ENCODE measurements at places on chromosomes 11 and 22.

- DNase-seq: no peak
Measured at GRCh38 chr11:96303064-96303463, 39.9 kb downstream of the MAML2 start.

DNA sequence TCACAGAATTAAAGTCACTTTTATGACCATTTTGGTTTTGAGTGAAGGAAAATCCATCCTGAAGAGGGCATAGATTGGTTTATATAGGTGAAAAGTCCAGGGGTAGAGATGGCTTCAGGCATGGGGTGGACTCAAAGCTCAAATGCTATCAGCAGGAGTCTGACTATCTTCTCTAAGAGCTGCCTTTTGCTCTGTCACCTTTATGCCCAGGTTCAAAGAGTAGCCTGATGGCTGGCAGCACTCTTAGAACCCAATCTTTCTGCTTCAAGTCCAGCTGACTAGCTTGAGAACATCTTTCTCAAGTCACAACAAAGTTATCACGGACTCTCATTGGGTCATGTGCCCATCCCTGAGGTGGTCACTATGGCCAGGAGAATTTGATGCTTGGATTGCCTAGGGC, 27.2 kb upstream of the SWAP70 start:
- no peak for DNase-seq

GRCh38 chr11:44780940-44781631, 54.3 kb downstream of the TSPAN18 start:
- DNase-seq: no peak

DNA sequence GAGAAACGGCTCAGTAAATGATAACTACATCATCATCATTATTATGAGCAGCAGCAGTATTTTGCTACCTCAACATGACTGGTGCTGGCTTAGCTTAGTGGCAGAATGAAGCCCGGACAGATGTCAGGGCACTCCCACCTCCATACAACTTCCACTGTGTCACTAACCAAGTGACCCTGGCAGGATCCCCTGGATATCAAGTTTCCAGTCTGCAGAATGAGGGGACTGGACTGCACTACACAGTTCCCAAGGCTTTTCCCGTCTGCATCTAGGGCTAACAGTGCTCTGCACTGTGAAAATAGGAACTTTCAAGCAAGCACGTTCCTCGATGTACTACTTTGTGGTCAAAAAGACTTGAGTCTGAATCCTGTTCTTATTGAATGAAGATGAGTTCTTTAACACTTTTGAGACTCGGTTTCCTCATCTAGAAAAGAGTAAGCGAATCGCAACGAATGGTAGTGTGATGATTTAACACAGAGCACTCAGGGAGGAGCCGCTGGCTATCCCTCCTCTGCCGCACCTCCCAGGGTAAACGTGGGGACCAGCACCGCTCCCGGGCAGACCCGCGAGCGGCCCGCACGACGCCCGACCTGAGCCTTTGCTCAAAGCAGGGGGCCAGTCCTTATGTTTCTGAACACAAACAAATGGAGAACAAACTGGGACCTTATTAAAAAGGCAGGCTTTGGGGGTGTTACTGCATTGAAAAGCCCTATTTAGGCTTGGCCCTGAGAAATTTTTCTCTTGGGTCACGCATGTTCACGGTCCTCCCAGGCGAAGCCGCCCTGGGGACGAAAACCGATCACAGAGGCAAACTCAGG, 910 bp downstream of the CLTCL1 start:
- peak; percentile 58 for DNase-seq

DNA sequence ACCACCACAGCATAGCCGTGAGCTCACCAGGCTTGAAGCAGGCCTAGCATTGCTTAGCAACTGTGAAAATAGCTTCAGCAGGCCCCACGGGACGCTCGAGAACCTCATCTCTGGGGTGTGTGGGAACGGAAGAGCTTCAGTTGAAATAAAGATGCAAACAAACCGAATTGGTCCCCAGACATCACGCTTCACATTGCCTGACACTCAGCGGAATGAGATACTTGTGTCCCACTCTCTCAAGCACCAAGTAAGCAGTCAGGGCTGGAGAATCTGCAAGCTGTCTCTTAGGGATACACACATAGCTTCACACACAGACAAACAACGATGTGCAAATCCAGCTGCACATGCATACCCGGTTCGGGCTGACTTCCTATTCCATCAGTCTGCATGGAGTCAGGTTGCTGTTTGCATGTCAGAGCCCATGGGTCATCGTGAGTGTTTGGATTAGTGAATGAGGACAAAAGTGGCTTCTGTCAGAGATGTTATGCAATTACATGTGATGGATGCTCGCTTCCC, 205.7 kb downstream of the SNX19 start:
- DNase-seq: no peak

GRCh38 chr11:102111011-102111786, 952 bp downstream of the YAP1 start:
- DNase-seq: no peak

DNA sequence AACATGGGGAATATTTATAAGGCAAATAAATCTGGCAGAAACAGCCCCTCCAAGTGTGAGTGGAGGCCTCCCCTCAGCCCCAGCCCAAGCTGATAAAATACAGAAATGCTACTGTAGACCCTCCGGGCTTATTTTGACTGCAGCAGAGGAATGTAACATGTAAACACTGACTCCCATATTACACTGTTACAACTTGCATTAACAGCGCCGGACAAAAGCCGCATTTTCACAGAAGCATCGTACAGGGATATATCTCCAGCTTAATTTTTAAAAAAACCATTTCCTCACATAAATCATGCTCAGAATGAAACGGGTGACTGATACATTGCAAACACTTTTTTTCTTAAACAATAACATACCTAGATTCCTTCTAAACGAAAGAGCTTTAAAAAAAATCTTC, 36.6 kb upstream of the COMT start:
- no peak for DNase-seq

GRCh38 chr11:108561535-108561991, 32.0 kb downstream of the EXPH5 start:
- no peak for DNase-seq

- no peak for DNase-seq
Measured at GRCh38 chr22:20150381-20151275, at the start of gene CCDC188. Gene CCDC188 (minus strand): TSS chr22:20151055. CDS start chr22:20150986, 69 bp downstream.

DNA sequence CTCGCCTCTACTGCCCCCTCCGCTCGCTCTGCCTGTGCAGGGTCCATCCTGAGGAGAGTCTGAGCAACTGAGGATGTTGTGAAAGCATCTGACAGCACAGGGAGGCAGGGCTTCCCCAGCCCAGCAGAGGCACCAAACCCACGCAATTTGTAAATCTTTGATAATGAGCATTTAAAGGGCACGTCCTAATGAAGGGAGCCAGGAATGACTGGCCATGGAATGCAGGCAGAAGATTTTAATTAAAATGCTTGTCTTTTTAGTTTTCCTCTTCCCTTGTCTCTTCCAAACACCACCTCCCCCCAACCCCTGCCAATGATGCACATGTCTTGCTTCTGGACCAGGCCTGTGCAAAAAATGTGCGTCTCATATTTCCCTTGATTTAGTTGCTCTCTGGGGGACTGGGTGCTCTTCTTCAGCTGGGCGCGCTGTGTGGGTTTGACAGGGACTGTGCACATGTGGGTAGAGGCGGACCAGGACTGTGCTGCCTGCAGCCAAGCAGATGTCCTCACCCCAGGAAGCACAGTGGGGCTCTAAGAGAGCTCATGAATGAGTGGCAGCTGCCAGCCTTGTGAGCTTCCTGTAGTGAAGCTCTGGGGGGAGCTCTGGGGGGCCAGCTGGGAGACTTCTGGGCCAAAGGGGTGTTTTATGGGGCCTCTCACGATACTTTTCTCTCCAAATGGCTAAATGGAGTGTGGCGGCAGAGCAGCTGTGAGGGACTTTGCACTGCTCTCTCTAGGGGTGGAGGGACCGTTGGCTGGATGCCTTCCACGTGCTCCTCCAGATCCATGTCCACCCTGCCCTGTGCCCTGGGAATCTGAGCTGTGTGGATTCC, 273.5 kb downstream of the ST3GAL4 start:
- peak; percentile 85 for DNase-seq

DNA sequence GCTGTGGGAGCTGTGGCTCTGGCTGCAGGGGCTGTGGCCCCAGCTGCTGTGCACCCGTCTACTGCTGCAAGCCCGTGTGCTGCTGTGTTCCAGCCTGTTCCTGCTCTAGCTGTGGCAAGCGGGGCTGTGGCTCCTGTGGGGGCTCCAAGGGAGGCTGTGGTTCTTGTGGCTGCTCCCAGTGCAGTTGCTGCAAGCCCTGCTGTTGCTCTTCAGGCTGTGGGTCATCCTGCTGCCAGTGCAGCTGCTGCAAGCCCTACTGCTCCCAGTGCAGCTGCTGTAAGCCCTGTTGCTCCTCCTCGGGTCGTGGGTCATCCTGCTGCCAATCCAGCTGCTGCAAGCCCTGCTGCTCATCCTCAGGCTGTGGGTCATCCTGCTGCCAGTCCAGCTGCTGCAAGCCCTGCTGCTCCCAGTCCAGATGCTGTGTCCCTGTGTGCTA, 514 bp downstream of the KRTAP5-9 start:
- no peak for DNase-seq

DNA sequence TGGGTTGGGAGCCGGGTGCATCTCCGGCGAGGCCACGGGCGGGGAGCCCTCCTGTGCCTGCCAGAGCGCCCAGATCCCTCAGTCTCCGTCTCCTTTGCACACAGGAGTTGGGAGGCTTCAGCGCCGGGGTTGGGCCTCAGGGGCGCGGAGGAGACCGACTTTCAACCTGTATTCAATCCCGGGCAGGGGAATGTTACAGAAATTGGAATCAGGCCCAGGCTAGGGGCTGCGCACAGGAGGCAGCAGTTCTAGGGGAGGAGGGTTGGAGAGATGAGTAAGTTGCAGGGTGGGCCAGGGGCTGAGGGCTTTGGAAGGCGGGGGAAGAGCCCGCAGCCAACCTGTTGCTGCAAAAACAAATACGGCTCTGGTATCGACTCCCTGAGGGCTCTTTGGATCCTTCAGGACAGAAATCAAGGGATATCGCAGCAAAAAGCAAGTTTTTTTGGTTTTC, 640 bp upstream of the KCNA4 start:
- no peak for DNase-seq

GRCh38 chr11:88421530-88421929, 84.0 kb upstream of the CTSC start:
- DNase-seq: no peak

GRCh38 chr11:108970221-108970991, 305.5 kb downstream of the DDX10 start:
- no peak for DNase-seq

GRCh38 chr11:69051381-69052342, 2.9 kb downstream of the TPCN2 start:
- DNase-seq: no peak

DNA sequence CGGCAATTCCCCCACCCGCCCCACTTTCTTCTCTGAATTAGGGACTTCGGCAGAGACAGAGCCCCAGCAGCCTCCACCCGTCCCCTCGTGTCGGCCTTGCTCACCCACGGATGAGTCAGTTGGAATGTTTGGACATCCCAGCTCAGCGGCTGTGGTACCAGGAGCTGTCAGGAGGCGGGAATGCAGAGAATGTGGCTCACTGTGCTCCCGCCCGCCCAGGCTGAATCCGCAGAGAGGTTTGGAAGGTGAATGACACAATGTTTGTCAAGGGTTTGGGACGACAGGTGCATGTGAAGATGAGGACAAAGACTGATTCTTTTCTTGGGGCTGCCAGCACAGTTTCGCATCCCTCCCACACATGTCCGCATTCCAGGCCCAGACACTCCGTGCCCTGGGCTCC, 39.6 kb downstream of the LIF start:
- DNase-seq: no peak

GRCh38 chr22:49756201-49756600, 71.5 kb downstream of the BRD1 start:
- DNase-seq: no peak

DNA sequence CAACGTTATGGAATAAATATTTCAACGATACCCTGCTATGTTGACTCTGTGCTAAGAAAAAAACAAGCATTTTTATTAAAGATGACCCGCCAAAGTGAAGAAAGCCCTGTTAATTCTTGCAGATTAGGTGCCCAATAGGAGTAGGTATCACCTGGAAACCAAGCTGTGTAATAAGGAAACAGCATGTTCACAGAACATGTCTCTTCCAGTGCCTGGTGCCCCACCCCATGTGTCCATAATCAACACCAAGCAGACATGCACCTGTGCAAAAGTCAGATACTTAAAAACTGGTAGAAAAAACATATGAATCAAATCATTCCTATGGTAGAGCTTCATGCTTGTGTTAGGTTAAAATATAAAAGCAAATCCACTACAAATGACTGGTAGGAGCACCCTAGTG, 327.1 kb downstream of the SHANK2 start:
- DNase-seq: no peak

- DNase-seq: no peak
Measured at GRCh38 chr11:13168271-13168670, 109.3 kb upstream of the BMAL1 start.

DNA sequence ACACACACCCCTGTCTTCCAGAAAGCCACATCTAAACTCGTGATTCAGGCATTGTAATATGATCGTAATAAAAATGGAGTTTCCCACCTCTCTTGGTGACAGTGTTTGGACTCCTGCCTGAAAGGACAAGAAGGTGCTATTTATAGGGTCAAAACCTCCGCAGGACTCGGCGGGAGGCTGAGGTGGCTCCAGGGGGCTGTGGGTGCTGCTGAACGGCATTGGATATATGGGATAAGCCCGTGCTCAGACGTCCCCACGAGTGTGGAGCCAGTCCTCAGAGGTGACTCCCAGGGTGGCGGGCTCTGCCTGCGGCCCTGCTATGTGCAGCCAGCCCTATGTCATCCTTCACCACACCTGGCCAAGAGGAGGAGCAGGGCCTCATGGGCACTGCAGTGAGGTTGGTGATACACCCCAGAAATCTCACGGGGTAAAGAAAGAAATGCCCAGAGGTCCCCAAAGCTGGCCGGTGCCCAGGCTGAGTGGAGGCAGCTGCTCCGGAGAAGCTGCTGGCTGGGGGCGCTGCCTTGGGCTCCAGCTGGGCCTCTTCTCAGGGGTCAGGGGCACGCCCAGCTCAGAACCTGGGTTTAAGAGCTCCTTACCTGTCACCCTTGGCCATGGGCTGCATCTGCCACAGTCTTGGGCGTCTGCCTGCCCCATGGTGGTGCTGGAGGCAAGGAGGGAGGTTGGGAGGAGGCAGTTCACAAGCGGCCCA, 5.1 kb upstream of the OSBPL5 start:
- no peak for DNase-seq

GRCh38 chr22:32776802-32777201, 24.7 kb upstream of the TIMP3 start:
- DNase-seq: peak; percentile 26

- DNase-seq: no peak
Measured at GRCh38 chr11:64637334-64638017, 46.5 kb downstream of the SLC22A12 start.

- DNase-seq: no peak
Measured at GRCh38 chr22:49179175-49179574, 648.5 kb downstream of the BRD1 start.

- no peak for DNase-seq
Measured at GRCh38 chr11:121777056-121777455, 324.3 kb upstream of the SORL1-AS1 start.

Data from NCI-H524 (cell line).